NCI-H2029 (cell line): ENCODE measurements at places on chromosomes 1 and 21.
A peak's percentile ranks its signal among the peaks of the same experiment; 100 is the strongest.

- DNase-seq: no peak
These were observed 17.1 kb downstream of the ZP4 start for GRCh38 chr1:237873487-237874211.

DNA sequence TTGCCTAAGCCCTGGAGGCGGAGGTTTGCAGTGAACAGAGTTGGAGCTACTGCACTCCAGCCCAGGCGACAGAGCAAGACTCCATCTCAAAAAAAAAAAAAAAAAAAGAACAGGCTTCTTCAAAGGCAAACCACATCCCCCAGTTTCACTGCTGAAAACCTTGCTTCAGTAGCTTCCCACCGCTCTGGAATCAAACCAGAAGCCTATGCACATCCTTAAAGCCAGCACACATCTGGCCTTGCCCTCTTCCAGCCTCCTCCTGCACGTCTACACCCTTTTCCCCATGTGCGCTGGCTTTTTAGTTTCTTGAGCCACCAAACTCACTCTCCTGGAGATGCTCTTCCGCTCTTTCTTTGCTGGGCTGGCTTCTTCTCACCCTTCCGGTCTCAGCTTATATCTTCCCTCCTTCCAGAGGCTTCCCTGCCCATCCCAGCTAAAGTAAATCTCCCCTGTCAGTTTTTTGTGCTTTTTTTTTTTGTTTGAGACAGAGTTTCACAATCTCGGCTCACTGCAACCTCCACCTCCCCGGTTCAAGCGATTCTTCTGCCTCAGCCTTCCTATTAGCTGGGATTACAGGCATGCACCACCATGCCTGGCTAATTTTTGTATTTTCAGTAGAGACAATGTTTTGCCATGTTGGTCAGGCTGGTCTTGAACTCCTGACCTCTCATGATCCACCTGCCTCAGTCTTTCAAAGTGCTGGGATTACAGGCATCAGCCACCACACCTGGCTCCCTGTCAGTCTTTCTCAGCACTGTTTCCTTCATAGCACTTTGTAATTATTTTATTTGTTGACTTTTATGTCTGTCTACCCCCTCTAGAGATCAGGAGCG is 42.0 kb upstream of the ID3 start:
- no peak for DNase-seq

- no peak for DNase-seq
These were observed 32.2 kb downstream of the SLC30A7 start for GRCh38 chr1:100928128-100928527.

DNA sequence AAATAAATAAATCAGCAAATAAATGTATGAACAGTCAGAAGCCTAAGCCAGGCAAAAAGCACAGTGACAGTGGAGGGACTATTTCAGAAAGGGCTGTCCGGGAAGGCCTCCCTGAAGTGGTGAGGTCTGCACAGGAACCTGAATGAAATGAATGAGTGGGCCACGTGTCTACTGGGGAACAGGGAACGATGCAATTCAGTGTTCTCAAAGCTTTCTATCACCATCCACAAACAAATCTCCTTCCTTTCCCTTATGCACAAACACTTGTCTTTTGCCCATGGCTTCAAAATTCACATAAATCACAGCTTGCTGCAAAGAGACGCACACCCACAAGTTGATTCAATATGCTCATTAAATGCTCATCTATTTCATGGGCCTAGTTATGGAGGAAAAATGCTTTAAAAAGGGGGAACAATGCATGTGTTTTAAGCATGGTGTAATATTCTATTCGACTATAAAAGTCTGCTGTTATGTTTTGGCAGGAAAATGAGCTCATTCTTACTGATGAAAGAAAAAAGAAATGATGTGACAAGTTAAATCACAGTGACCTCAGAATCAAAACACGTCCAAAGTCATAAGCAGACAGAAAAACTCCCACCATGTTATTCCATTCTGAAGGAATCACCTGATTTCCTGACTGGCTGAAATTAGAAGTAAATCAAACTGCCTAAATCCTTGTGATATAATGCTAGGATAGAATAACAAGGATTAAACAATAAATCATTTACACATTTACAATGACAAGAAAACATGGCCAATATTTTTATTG is 21.6 kb downstream of the URB1 start:
- no peak for DNase-seq

GRCh38 chr1:36784147-36784859 is 250.0 kb downstream of the GRIK3 start:
- peak; percentile 56 for DNase-seq

DNA sequence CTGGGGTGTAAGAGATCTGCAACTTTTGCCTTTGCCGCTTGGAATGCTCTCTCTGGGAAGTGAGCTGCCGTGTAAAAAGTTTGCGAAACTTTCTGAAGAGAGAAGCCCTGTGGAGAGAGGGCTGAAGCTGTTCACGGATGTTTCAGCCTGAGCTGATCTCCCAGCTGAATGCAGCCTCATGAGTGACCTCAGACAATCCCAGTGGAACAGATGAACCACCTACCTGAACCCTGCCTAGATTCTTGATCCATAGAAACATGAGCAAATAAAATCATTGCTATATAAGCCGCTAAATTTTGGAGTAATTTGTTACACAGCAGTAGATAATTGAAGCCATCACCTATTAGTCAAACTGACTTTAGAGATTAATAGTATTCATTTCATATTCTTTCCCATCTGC is 4.4 kb upstream of the ALG6 start:
- no peak for DNase-seq

GRCh38 chr1:117541003-117541402 is 64.8 kb upstream of the TENT5C start:
- DNase-seq: no peak

DNA sequence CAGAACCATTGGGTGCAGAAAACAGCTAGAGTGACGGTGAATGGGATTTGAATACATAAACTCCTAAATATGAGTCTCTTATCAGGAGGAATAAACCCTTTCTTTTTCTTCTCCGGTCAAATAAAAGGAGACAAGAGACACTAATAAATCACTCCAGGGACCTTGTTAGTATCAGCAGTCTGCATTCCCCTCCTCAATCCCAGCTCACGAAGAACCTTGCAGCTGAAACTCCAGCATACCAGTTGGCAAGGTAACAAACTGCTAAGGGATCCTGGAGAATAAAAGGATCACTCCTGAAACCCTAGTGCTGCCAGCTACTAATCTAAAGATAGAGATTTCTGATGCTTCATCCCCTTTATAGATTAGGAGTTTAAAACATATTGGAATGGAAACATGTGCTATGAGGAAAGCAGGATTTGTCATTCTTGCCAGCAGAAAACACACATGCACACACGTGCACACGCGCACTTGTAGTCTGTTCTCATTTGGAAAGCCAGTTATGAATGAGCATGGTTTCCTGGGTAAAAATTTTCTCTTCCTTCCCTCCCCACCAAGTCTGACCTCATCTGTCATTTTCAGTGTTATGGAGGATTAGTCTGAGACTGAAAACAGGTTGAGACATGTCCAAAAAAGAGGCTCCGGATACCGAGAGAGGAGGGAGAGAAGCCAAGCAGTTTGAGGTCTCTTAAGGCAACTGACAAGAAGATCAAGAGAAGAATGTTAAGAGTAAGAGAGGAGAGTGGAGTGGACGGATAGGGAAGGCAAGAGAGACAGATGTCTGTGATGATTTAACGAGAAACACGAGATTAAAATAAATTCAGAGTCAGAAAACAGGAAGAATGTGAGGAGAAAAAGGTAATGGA is 10.9 kb downstream of the IER5 start:
- DNase-seq: no peak

GRCh38 chr1:217506878-217507277 is 124.0 kb downstream of the GPATCH2 start:
- DNase-seq: no peak

- peak; percentile 30 for DNase-seq
These were observed 54.3 kb upstream of the HNRNPU start for GRCh38 chr1:244918421-244919319.
